ENCODE measurements at places on chromosomes 1 and 21. TPM values are rescaled to one million over a fixed set of nuclear protein-coding genes. Genes with fewer than 3 reads are reported as not detected.
A peak's percentile ranks its signal among the peaks of the same experiment; 100 is the strongest.

- DNase-seq: no peak
Observed at GRCh38 chr21:23438081-23438480, 2169.2 kb downstream of the MRPL39 start.

DNA sequence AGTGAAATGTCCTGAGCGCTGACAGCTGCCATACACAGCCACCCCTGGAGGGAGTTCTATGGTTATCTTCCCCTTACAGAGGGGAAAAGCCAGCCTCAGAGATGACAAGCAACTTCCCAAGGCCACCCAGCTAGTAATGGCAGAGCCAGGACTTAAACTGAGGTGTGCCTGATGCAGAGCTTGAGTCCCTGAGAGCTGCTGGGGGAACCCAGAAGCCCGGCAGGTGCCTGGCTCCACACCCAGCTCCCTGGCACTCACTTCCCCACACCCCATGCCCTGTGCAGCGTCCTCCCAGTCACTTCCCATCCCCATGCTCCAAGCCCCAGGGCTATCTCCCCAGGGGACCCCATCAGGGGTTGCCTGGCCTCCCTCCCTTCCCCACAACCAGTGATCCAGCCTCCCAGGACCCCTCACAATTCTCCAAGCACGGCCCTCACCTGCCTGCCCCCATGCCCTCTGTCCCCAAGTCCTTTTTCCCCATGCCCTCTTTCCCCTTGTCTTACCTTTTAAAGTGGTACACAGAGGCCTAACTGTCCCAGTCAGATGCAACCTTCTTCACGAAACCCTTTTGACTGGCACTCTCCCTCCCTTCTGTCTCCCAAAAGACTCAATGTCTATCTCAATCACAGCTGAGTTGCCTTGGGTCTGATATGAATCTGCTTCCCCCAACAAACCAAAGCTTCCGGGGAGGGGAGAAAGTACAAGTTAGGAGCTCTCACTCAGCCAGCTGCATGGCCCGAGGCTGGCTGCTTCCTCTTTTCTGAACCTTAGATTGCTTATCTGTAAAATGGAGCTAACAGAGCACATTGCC is 39.8 kb upstream of the LRP8 start:
- no peak for DNase-seq

DNA sequence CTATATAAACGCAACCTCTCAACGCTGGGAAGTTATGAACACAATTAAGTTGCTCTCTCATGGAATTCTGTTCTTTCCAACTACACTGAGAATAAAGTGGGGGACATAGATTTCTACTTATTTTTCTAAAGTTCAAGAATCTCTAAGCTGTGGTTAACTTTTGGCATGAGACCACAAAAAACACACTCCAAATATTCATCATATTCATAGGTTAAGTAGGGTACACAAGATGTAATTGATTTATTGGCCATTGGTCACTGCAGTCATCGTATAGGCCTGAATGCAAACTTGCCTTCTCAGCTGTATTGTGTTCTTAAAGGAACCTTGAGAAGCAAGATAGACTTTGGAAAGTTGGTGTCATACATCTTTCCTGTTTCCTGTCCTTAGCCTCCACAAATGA is 40.3 kb downstream of the PRRX1 start:
- DNase-seq: no peak

TMEM82 gene
- polyA plus RNA-seq: 4.5 TPM

CFAP74 gene
- 1.3 TPM for polyA plus RNA-seq

- DNase-seq: no peak
Observed at GRCh38 chr1:175095978-175096607, 28.5 kb downstream of the TNN start.

DNA sequence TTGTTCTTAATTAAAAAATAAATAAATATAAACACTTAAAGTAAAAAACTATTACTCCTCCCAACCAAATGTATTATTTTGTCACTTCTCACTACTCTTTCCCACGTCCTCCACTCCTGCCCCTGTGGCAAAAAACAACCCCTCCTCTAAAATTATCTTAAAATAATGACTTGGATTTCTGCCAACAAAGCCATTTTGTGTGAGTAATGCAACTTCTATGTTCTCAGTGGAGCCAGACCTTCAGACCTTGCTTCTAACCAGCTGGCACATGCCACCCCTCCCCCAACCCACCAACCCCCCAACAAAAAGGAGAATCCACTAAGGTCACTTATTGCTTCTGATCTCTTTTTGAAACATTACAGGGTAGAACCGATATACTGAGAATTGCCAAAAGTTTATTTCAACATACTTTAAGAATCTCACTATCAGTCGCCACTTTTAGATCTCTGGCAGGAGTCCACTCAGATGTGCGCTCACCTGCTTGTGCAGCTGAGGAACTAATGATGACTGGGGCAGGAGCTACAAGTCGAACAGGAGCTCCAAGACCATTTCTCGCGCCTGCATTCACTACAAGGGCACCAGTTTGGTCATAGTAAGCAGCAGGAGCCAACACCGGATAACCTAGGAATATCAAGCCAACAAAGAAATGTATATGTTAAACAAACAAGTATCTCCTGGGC is 58.3 kb upstream of the SDC3 start:
- peak; percentile 42 for DNase-seq

ATP1B1 gene
- polyA plus RNA-seq: 471 TPM

RAB3B gene
- polyA plus RNA-seq: 6.5 TPM

DNA sequence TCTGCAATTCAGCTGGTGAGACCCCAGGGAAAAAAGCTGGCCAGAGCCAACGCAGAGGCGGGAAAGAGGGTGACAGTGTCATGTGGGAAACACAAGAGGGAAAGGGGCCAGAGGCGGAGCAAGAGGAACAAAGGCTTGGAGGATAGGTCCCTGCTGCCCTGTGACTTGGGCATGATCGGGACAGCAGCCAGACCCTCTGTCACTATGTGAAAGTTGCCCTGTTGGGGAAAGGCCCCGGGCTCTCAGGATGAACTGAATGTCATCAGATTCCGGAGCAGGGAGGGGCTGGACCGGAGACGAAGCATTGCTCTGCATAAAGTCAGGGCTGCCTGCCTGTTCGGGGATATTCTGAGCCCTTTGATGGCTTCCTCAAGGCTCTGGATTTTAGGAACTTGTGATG is 5.7 kb upstream of the ELF3 start:
- DNase-seq: no peak

CELA3A gene
- not detected for polyA plus RNA-seq

DNA sequence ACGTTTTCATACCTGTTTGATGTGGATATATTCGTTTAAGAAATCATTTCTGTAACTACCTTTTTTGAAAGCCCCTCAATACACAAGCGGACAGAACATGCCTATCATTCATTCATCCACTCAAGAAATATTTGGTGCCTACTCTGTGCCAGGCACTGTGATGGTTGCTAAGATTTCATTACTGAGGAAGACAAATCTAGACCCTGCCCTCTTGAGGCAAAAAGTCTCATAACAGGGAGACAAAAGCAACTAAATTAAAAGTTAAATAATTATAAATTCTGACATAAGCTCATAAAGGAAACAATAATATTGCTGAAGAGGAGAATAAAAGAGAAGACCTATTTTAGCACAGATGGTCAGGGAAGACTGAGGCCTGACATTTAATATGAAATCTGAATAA is 203.5 kb upstream of the ZNHIT6 start:
- DNase-seq: no peak

LCE3E gene
- polyA plus RNA-seq: not detected

GRCh38 chr1:155083865-155084721 is 5.5 kb downstream of the EFNA3 start:
- DNase-seq: no peak

DNA sequence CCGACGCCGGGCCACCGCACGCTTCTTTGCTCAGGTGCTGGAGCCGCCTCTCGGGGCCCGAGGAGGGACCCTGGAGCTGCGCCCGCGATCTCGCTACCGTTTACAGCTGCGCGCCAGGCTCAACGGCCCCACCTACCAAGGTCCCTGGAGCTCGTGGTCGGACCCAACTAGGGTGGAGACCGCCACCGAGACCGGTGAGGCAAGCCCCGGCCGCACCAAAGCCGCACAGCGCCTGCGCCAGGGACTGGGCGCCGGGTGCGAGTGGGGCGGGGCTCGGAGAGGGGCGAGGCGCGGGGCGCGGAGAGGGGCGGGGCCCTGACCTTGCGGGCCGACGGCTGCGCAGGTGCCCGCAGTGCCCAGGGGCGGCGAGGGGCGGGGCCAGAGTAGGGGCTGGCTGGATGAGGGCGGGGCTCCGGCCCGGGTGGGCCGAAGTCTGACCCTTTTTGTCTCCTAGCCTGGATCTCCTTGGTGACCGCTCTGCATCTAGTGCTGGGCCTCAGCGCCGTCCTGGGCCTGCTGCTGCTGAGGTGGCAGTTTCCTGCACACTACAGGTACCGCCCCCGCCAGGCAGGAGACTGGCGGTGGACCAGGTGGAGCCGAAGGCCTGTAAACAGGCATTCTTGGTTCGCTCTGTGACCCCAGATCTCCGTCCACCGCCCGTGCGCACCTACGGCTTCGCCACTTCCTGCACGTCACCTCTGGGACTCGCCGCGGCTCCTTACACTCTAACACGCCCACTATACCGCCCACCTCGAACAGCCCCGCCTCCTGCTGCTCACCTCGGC is 9.8 kb upstream of the CDC20 start:
- DNase-seq: peak; percentile 86

DNA sequence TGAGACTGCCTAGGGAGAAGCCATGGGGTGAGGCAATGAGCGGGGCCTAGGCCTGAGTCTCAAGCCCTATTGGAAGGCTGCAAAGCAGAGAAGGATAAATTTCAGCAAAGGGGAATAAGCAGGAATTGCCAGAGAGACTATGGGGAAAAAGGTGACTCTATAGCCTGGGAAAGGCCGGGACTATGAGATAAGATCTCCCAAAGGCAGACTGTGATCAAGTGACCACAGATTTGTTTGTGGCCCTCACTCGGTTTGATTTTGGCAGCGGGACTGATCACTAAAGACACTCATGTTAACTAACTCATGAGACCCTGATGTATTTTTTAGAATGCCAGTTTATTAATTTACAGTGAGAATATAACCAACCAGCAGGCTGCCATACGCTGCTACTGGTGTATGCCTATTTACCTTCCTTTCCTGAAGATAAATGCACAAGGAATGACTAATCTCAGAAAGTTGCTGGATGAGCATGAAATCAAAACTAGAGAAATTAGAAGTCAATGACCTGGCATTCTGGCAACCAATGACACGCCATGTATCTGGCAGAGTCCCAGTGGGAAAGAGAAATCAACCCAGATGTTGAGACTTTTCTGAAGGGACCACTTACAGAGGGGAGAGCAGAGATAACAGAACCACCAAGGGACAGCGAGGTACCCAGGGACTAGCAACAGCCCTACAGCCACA is 4.3 kb downstream of the HSF2BP start:
- DNase-seq: no peak

DNA sequence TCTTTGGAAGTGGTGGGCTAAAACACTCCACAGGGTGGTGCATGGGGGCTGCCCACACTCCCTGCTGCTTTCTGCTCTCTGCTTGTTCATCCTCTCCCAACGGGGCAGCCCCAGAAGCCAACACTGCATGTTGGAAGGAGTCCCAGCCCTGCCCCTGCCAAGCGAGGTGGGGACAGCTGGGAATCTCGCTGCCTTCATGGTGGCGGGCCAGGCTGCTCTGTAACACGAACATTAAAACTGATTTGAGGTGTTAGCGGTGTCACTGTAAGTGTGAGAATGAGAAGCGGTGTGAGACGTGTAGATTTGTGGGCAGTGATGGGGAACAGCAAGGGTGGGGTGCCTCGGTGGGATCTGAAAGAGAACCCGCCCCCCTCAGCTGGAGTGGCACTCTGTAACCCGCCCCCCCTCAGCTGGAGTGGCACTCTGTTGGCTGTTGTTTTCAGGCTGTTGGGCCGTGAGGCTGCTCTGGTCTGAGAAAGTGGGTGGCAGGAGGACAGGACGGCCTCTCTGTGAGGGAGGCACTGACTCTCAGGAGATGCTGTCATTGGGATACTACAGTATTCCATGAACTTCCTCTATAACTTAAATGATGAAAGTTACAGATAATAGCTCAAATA is 80.9 kb downstream of the PCBP3 start:
- no peak for DNase-seq

- no peak for DNase-seq
Observed at GRCh38 chr1:183070923-183071618, 47.9 kb downstream of the LAMC1 start.

TNFRSF18 gene
- polyA plus RNA-seq: 0.89 TPM

- no peak for DNase-seq
Observed at GRCh38 chr1:218845589-218845988, 328.1 kb upstream of the LYPLAL1 start.

DNA sequence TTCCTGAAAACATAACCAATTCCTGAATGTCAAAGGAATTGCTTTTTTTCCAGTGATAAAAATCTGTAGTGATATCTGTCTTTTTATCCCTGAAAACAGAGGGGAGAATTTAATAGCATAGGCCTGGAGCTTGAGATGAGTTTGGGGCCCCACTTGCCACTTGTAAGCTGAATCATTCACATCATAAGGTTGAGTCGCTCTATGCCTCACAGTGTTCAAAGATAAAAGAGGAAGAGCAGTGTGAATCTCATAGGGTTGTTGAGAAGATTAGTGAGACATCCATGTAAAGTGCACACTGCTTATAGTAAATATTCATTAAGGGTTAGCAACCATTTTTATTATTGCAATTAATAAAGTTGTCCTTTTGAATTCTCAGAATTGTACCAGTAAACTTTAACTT is 271.3 kb downstream of the DNM3 start:
- DNase-seq: no peak

GRCh38 chr1:216387782-216388181 is 35.5 kb downstream of the USH2A start:
- DNase-seq: no peak

BTBD19 gene
- 22.8 TPM for polyA plus RNA-seq

DNA sequence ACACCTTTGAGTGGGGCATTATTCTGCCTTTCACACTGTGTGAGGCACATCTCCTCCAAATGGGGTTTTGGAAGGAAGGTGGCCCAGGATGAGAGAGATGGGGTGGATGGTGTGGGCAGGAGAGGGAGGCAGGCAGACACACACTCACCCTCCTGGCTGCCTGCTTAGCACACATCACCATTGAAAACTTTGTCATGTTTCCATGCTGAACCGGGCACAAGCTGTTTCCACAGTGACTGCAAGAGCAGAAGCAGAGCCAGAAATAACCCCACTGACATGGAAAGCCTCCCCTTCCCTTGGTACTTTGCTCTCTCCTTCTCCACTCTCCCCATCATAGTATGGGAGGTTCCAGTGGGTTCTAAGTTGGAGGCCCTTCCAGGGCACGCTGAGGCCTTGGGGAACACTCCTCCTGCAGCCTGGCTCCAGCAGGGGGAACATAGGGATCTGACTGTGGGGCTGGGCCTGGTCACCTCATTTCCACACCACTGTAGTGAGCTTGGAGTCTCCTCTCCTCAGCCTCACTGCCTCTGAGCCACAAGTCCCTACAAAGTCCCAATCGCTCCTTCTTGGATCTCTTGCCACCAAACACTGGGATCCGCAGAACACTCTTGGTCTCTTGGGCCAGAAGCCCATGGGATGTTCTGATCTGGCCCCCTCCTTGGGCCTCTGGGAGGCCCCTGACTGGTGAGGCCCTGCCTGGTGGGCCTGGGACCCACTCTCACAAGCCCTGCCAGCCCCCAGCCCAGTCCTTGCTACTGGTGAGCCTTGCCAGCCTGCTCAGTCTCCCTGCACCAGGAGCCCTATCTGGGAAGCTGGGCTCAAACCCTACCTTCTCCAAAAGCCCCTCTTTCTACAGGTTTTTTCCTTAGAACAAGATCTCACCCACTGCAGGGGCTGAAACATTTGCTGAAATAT is 163.0 kb upstream of the EDN2 start:
- DNase-seq: no peak

GRCh38 chr1:107196973-107197562 is 56.2 kb downstream of the NTNG1 start:
- DNase-seq: no peak

GRIK1 gene
- polyA plus RNA-seq: 1.5 TPM
